A172 (cell line): ENCODE measurements at places on chromosomes 7 and 10. TPM values are rescaled to one million over a fixed set of nuclear protein-coding genes. Genes with fewer than 3 reads are reported as not detected.

DNA sequence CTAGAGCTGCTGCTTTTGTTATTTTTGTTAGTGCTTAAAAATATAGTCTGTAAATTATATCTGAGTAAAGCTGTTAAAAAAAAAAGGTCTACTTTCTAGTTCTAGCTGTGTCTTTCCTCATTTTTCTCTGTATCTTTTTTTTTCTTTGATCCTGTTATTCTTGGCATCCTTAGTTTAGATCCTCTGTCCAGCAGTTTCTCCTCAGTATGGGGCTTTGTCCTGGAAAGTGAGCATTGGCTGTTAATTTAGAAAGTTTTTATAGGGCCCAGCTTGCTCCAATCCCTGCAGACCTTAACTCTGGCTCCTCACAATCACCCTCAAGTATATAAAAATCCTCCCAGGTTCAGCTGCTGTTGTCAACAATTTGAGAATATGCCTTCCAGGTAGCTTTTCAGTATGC lies 23.5 kb downstream of the DDX50 start:
- DNase-seq, result no peak

DNA sequence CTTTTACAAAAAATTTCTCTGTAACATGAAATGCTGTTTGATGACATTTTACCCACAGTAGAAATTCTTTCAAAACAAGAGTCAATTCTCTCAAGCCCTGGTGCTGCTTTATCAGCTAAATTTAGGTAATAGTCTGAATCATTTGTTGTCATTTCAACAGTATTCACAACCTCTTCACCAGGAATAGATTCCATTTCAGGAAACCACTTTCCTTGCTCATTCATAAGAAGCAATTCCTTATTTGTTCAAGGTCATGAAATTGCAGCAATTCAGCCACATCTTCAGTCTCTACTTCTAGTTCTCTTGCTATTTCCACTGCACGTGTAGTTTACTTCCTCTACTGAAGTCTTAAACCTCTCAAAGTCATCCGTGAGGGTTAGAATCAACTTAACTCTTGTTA lies 14.1 kb downstream of the STAG3 start:
- no peak for DNase-seq

DNA sequence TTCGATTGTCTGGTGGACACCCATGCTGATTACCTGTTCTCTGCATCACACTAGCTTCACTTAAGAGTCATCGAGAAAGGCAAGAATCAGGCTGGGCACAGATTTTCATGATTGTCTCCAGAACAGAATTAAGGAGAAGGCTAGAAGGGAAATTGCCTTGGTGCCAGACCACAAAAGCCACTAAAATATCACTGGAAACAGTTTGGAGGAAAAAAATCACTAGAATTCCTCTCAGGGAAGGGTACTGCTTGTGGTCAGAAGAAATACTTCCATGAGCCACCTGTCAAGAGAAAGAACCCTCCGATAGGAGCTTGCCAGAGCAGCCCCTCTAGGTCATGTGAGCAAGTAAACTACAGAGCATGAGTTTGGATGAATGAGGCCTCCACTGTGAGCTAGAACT lies 269.3 kb upstream of the TEX47 start:
- DNase-seq, result peak; percentile 33

- peak; percentile 52 for DNase-seq
These were observed 38.8 kb upstream of the GRB10 start for GRCh38 chr7:50821457-50822008.

The TSC22D4 gene
- 26.6 and 32.6 TPM in 2 replicates for total RNA-seq

The ZNF273 gene
- 17.1 and 18.0 TPM in 2 replicates for total RNA-seq
